Brain pericyte (primary cell): ENCODE measurements at places on chromosomes 13 and 19.

- DNase-seq: no peak
Measured at GRCh38 chr13:59364641-59365085, 799.1 kb downstream of the DIAPH3 start.

GRCh38 chr13:101930331-101930730 lies 471.5 kb downstream of the FGF14 start:
- DNase-seq: no peak

DNA sequence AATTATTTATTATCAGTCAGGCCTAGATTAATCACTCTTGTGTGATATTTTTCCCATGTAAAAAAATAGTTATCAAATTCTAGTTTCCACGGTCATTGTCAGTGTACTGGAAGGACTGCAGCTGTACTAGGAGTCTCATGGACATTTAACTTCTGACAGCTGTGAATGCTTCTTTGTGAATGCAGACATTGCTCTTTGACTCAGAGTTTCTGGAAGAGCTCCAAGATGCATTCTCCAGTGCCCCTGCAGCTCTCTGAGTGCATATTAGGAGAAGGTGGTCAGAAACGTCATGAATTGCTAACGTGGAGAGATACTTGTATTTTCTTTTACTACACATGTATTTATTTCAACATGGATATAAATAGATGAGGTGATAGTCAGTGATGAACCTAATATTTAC lies 9.7 kb upstream of the SLITRK5 start:
- peak; percentile 24 for DNase-seq

DNA sequence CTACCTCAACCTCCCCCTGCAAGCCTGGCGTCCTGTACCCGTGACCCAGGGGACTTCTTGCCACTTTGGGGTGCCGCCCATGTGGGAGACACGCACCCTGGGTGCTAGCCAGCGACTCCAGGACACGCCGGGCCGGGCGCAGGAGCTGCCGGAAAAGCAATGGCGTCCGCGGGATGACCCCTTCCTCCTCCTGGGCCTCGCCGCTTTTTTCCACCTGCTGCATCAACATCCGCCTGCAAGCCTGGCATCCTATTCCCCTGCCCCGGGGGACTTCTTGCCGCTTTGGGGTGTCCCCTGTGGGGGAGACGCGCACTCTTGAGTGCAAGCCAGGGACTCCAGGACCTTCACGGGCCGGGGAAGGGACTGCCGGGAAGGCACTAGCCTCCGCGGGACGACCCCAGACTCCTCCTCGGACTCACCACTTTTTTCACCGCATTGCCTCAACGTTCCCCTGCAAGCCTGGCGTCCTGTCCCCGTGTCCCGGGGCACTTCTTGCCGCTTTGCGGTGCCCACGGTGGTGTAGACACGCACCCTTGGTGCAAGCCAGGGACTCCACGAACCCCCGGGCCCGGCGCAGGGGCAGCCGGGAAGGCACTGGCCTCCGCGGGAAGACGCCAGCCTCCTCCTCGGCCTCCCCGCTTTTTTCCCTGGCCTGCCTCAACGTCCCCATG lies 237.8 kb downstream of the TUBA3C start:
- no peak for DNase-seq

GRCh38 chr19:39236527-39236926 lies 8.3 kb downstream of the IFNL3 start:
- no peak for DNase-seq

DNA sequence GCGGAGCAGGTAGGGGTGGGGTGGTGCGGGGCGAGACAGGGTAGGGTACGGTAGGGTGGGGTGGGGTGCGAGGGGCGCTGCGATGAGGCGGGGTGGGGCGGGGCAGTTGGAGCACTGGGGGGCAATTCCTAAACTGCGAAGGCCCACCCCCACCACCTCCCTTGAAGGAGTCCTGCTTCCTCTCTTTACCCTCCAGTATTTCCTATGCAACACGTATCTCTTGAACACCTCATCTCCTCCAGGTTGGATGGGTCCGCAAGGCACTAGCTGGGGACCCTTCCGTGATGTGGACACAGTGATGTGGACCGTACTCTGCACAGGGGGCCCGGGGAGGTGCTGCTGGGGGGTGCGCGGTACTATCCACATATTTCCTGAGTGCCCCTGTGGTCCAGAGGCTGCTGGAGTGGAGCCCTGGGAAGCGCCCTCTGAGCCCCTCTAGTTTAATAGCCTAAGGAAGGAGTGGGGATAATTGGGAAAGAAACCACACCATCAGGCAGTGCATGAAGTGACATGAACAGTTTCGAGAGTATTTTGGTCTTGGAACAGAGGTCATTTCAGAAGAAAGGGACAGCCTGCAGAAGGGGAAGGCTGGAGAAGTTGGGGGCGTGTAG lies 1.1 kb downstream of the IL17D start:
- DNase-seq: no peak

DNA sequence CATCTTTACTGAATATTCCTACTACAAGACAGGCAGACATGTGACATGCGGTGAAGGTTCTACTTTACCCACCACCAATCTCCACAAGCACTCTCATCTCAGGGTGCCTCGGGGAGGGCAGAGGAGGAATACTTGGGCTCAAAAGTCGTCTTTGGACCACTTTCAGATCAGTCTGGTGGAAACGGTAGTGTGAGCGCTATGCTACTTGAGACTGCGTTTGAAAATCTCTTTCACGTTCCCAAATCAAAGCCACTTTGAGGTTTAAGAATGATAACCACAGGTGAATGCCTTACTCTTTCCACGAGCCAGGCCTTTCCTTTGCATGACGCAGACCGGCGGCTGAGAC lies 1.5 kb upstream of the SOX1 start:
- DNase-seq: no peak

DNA sequence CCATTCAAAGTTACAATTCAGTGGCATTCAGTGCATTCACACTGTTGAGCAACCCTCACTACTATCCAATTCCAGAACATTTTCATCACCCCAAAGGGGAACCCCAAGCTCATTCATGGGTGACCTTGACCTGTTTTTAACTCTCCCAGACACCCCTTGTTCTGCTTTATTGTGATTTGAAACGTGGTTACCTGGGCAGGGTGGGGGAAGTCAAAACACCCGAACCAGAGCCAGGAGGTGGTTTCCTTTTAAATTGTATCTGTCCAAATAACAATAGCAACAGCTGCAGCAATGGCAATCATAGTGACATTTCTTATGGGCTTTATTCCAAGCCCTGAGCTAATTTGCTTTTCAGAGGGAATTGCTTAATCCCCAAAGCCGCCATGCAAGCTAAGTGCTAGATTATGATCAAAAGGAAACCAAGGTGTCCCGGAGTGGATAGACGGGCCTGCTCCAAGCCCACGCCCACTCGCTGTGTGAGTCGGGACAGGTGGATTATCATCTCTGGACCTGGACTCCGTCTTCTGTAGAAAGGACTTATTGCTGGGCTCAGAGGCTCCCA lies 6.1 kb downstream of the PTGIR start:
- no peak for DNase-seq

DNA sequence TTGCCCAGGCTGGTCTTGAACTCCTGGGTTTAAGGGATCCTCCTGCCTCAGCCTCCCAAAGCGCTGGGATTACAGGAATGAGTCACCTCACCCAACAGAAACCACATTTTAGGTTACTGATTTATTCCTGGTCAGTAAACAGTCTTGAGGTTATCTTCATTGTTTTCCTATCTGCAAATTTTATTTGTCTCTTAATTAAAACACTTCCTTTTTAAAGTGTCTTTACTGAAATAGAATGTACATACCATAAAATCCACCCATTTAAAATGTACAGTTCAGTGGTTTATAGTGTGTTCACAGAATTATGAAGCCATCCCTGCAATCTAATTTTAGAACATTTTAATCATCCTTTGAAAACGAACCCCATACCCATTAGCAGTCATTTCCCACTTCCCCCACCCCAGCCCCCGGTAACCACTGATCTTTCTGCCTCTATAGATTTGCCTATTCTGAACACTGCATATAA lies 63.0 kb downstream of the MAP4K1 start:
- DNase-seq: no peak

DNA sequence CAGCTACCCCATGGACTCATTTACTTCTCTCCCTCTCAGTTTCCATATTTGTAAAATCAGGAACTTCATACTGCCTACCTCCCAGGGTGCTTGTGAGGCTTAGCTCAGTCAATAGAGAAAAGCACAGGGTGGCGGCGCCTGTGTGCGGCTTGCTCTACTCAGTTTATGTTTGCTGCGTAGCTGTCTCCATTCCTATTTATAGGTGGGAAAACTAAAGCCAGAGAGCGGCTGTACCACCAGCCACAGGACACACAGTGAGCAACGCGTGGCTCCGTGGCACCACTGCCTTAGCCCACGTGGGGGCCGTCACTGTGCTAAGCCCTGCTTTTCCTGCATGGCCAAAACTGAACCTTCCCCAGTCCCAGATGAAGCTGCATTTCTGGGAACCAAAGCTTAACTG lies 292.4 kb downstream of the TEX29 start:
- no peak for DNase-seq

DNA sequence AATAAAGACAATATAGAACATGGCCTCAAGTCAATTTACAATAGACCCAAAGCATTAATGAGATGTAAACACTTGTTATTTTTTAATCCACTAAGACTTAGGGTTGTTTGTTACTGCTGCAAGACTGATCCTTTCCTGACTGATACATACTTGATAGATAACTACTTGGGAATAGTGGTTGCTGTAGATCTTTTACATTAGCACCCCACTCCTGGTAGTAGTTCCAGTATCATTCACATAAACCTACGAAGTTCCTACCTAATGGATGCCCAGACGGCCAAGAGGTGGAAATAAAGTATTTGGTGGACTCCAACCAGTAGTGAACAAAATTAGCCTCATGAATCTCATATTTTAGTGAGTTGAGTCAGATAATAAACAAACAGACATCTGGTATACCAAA lies 26.9 kb downstream of the ADGRE1 start:
- DNase-seq: no peak

DNA sequence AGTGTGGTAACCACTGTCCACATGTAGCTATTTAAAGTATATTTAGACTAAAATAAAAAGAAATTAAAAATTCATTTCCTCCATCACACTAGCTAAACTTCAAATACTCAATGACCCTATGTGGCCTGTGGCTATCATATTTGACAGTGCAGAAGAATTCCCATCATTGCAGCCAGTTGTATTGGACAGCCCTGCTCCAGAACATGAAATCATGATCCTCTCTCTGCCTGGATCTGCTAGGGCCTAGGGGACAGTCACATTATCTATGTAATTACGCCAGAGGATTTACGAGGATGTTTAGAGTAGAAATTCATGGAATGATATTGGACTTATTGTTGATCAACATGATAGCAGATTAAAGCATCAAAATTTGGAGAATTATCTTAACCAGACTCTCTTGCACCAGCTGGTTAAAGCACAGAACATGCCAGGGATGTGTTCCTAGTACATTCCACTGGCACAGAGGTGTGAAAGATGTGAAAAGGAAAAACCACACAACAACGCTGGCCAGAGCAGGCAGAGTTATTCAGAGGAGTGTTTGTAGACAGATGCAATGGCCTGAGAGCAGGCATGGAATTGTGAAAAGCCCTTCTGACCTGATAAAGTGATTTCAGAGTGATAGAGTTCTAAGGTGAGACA lies 108.9 kb upstream of the STARD13 start:
- no peak for DNase-seq

GRCh38 chr19:55111238-55111831 lies 6.1 kb downstream of the PPP1R12C start:
- no peak for DNase-seq

DNA sequence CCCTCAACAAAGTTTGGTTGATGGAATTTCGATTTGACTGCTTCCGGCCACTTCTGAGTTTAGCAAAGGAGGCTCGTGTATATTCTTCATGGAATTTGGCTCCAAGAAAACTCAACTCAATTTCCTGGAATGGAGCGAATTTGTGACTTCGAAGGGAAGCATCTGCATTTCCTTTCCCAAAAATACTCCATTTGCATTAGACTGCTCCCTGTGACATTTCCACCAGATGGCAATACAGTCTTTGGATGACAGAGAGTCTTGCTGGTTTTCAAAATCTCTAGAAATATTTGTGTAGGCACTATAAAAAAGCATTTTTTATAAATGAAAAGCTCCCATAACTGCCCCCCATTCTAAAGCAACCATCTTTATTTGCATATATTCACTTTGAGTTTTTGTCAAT lies 4.1 kb downstream of the C1QTNF9 start:
- DNase-seq: no peak

GRCh38 chr13:34216256-34216655 lies 398.3 kb downstream of the RFC3 start:
- no peak for DNase-seq

- no peak for DNase-seq
Measured at GRCh38 chr13:114120591-114121011, 11.8 kb downstream of the RASA3 start.

GRCh38 chr13:99721606-99722337 lies 220.5 kb downstream of the TM9SF2 start:
- DNase-seq: no peak

GRCh38 chr13:69948016-69948415 lies 159.6 kb upstream of the ATXN8OS start:
- DNase-seq: no peak

- no peak for DNase-seq
Measured at GRCh38 chr19:33385956-33386355, 12.4 kb downstream of the CEBPG start.

- no peak for DNase-seq
Measured at GRCh38 chr13:45238945-45239795, 38.3 kb upstream of the KCTD4 start.
